ENCODE measurements at places on chromosomes 13 and 19. TPM values are rescaled to one million over a fixed set of nuclear protein-coding genes. Genes with fewer than 3 reads are reported as not detected.

GRCh38 chr13:108044954-108045353, 170.4 kb downstream of the LIG4 start:
- DNase-seq: no peak

DNA sequence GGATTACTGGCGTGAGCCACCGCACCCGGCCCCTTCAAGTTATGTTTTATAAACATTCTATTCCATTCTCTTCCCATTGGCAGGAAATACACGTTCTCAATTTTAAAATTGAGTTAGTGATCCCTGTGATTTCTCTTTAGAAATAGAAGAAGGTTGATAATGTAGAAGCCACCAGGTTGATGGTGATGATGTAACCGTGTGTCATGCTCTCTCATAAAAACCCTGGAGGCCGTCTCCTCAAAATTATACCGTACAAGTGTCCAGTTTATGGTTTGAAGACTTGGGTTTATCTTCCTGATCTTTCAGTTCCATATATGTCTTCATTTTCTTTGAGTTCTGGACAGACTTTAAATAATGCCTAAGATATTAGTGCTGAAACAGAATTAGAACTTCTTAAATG, 32.2 kb downstream of the COG3 start:
- no peak for DNase-seq

GRCh38 chr13:45048890-45049407, 59.6 kb downstream of the GPALPP1 start:
- DNase-seq: no peak

- DNase-seq: no peak
These were observed 5.6 kb upstream of the TM9SF2 start for GRCh38 chr13:99495466-99496183.

GRCh38 chr19:40778706-40779284, 748 bp downstream of the RAB4B start:
- DNase-seq: no peak

DNA sequence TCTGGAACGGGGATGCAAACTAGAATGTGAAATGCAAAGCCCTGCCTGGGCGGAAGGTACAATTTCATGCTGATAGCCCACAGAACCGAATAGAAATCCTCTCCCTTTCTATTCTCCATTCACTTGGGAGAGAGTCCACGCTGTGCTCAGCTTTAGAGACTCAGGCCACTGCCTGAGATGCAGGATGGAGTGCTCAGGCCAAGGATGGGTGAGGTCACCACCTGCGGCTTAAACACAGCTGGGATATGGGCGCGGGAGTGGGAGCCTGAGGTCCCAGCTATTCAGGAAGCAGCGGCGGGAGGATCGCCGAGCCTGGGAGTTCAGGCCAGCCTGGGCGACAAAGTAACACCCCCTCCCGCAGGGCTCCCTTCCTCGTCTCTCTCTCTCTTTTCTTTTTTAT, 446 bp upstream of the ZNF83 start:
- DNase-seq: no peak

Gene ARRDC5
- total RNA-seq: not detected

- DNase-seq: peak; percentile 79
These were observed 141.6 kb downstream of the KATNAL1 start for GRCh38 chr13:30165796-30166195.

GRCh38 chr19:30155381-30156200, 213.6 kb downstream of the URI1 start:
- no peak for DNase-seq

DNA sequence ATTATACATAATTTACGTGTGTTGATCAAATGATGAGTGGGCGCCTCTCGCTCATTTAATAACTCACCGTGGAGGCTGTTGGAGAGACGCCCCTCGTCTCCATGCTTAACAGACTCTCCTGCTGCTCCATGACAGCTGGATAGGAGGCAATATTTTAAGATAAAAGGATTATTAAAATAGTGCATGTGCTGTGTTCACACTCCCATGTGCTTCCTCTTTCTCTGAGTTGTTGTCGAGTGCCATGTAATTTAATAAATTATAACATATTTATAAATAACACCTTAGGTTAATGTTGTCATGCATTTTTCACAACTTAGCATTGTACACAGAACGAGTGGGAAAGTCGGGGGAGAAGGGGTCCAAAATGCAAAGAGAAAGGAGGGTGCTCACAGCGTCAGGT, 161.4 kb upstream of the TSHZ3 start:
- DNase-seq: no peak

Gene CYSLTR2
- not detected for total RNA-seq
